Left lung (tissue), 14 donors: ENCODE measurements at places on chromosomes 2 and 18. TPM values are rescaled to one million over a fixed set of nuclear protein-coding genes. Genes with fewer than 3 reads are reported as not detected.

HOXD9 gene
- polyA plus RNA-seq = 0.76 TPM

DNA sequence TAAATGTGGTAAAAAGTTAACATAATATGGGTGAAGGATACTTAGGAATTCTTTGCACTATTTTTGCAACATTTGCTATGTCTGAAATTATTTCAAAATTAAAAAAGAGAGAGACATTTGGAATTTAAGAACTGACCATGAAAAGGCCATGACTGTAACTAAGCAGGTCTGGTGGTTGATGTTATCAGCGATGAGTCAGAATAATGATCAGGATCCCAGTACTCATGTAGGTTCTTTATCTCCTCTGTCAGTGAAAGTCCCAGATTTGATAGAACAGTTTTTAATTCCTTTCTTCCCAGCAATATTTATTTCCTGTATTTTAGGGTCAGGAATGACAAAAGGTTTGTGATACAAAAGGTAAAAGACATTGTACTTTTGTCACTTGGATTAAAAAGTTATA lies 242.4 kb upstream of the ZNF521 start:
- DNase-seq = no peak

DNA sequence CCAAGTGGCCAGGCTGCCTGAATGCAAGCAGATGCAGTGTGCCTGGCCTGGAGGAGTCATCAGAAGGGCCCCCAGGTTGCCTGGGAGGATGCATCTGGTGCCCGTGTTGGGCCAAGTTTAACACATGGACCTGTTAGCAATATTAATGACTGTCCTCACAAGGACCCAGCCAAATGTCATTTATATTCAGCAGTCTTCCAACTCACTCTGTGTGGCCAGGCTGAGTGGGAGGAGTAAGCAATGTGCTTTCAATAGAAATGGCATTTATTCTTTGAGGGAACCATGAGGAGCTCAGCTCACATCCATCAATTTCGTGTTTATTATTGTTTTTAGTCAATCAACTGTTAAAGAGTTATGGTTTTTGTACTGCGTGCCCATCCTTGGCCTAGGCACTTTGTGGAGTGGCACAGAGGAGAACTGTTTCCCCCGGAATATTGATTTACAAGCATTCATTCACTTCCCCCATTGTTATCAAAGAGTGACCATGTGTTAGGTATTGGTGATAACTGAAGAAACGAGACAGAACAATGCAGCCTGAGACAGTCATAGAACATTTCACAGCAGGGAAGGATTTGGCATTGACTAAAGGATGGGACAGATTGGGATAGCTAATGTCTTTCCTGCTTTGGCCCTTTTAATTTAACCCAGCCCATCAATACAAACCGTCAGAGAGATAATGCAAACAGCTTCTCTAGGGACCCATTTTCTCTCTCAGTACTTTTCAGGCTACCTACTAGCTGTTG lies 725.2 kb downstream of the TSN start:
- DNase-seq = no peak

TACR1 gene
- polyA plus RNA-seq = 2.9 TPM

CHN1 gene
- polyA plus RNA-seq = 101 TPM

GRCh38 chr2:20614201-20615067 lies 36.5 kb downstream of the HS1BP3 start:
- no peak for DNase-seq

GRCh38 chr2:234488913-234489451 lies 7.9 kb downstream of the ARL4C start:
- no peak for DNase-seq

DNA sequence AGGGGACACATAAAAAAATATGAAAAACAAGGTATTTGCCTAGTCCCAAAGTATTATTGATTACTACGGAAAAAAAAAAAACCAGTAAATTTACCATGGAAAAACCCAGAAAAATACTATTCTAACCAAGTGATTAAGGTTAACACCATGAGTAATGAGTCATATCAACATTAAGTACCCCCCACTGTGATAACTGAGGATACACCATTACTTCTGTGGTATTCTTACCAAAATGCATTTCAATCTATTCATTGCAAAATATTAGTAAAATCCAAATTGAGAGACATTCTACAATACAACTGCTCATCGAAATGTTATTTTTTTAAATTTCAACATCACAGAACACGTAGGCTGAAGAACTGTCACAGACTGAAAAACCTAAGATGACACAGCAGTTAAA lies 669.8 kb downstream of the ZEB2 start:
- no peak for DNase-seq

DNA sequence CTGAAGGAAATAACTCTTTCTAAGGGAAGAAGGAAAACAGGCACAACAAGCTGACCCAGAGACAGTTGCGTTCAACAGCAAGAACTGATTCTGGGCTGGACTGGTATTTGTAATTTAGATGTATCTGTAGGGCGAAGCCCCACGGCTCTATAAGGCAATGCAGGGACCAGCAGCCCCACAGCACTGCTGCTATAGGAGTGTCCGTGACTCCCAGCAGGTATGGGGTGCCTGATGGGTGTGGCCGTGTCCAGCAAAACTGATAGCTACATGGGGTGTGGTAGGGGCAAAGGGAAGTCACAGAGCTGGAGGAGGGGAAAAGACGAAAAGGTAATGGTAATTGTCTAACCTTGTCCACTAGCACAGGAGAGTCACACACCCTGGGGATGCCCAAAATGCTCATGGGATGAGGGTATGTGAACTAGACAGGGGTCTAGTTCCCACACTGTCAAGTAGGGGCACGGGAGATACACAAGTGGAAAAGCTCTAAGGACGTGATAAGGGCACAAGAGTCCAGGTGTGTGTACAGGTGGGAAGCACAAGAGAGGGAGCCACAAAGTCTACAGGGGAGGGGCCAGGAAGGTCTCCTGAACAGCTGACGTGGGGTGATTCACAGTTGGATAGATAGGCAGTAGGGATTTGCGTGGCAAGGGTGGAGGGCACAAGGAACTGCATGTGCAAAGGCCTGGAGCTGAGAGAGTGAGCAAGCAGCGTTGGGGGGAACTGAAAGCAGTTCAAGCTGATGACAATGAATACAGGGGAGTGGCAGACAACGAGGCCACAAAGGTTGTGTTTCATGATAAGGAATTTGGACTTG lies 48.5 kb upstream of the ASPRV1 start:
- DNase-seq = no peak

GRCh38 chr18:68391801-68392200 lies 323.1 kb downstream of the TMX3 start:
- no peak for DNase-seq

DNA sequence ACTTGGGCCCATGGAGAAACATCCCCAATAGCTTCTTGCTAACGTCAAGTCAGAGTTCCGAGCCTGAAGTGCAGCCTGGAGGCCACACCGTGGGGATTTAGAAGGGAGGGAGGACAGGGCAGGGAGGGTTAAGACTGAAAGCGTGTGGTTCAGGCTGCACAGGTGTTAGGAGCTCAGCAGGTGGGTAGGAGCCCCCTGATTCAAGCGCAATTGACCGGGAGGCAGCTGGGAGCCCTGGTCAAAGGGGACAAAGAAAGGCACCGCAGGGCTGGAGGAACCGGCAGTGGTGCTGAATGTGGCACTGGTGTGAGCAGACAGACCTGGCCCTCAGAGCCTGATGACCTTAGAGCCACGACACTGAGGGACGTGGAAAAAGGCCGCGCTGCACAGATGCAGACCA lies 149.6 kb downstream of the TMEM18 start:
- DNase-seq = no peak

TMEM198 gene
- 2.5 TPM for polyA plus RNA-seq

DNA sequence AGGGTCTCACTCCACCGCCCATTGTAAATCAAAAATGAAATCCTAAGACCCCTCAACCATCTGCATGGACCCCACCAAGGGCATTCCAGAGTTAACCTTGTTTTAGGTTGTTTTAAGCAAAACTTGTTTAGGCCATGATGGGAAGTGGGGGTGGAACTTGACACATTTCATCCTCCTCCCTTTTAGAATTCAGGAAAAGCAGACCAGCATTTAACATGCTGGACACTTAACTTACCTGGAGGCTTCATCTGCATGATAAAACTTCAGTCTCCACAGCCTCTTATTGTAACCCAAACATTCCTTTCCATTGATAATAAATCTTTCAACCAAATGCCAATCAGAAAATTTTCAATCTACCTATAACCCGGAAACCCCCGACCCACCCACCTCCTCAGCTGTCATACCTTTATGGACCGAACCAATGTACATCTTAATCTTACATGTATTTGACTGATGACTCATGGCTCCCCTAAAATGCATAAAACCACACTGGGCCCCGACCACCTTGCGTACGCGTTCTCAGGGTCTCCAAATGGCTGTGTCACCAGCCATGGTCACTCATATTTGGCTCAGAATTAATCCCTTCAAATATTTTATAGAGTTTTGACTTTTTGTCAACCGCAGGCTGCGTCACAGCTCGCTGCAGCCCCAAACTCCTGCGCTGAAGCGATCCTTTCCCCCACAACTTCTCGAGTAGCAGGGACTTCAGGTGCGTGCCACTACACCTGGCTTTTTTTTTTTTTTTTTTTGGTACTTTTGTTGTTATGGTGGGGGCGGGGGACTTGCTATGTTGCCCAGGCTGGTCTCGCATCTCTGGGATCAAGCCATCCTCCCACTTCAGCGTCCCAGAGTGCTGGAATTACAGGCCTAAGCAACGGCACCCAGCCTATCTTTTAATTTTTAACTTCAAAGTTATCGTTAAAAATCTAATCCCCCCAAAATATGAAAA lies 917 bp downstream of the MPPE1 start:
- DNase-seq = no peak

IL18R1 gene
- 3.8 TPM for polyA plus RNA-seq

- no peak for DNase-seq
Observed at GRCh38 chr2:43538034-43538670, 57.7 kb downstream of the THADA start.

DNA sequence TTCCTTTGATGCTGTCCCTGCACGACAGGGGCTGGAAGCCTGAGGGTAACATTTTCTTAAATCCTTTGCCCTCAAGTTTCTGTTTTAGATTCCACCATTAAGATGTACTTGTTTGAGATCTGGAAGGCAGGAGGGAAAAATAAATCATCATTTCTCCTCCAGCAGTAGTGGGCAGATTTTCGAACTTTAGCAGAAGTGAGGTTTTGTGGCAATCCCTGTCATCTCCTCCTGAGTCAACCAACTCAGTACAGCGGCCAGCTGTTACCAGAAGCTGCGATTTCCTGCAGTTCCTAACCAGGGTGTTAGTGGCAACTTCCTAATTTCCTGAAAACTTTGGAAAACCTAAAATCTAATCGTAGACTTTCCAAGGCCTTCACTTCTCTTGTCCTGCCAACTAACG lies 517.2 kb upstream of the ACVR2A start:
- no peak for DNase-seq

HSPE1 gene
- polyA plus RNA-seq = 158 TPM

- DNase-seq = no peak
Observed at GRCh38 chr2:17373041-17373440, 145.2 kb downstream of the RAD51AP2 start.

KCNS3 gene
- 33.8 TPM for polyA plus RNA-seq

DCC gene
- polyA plus RNA-seq = 1.9 TPM

DNA sequence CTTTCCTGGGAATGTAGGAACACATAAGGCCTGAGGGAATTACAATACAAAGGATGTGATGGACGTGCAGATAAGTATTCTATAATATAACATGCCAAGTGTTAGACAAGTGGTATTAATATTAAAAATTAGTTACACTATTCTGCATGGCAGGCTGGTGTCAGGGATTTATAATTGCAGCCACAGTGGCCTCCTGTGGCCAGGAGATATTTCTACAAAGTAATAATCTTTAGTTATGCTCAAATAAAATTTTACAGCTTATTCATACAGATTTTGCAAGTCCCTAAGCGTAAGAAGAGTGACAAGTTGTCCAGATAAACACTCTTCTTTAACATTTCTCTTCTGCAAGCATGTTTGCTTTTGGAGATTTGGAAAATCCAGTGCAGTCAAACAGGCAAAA lies 90.4 kb upstream of the CBLN2 start:
- DNase-seq = no peak

- DNase-seq = no peak
Observed at GRCh38 chr2:134260713-134261112, 6.8 kb downstream of the MGAT5 start.
